Stimulated activated CD8-positive, alpha-beta memory T cell treated with anti-CD3 and anti-CD28 coated beads, Interleukin-4, amount 100 ng/mL, for 24 hours (primary cell): ENCODE measurements at places on chromosomes 4 and X.

DNA sequence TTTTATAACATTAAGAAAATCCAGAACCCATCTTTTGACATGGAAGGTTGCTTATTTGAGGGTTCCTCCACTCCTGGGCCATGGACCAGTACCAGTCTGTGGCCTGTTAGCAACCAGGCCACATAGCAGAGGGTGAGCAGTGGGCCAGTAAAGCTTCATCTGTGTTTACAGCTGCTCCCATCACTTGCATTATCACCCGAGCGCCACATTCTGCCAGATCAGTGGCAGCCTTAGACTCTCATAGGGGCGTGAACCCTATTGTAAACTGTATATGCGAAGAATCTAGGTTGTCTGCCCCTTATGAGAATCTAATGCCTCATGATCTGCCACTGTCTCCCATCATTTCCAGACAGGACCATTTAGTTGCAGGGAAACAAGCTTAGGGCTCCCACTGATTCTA is 58.6 kb downstream of the NDST4 start:
- no peak for DNase-seq

DNA sequence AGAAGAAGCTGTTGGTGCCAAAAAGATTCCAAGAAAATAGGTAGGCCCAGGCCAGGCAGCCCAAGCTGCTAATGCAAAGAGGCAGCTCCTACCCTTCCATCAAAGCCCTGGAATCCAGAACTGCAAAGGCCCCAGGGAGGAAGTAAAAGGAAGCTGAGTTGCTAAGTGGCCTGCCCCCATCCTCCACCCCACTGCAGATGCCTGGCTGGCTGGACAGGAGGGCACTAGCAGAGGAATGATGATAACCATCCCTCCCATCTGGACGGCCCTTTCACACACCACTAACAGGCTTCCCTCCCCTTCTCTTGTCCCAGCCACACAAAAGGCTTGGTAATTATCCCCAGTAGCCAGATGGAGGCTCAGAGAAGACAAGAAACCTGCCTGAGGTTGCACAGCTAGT is 32.4 kb upstream of the PJA1 start:
- no peak for DNase-seq

DNA sequence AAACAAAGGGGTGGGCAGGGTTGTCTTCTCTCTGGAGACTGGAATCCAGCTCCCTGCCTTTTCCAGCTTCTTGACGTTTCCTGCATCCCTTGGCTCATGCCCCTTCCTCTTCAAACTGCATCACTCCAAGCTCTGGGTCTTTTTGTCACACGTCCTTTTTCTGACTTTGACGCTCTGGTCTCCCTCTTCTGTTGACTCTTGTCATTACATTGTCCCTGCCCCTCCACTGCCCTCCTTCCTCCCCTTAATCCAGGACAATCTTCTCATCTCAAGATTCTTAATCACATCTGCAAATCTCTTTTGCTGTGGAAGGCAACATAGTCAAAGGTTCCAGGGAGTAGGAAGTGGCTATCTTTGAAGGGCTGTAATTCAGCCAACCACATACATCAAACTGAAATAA is 178.3 kb downstream of the TMA16 start:
- DNase-seq: no peak

DNA sequence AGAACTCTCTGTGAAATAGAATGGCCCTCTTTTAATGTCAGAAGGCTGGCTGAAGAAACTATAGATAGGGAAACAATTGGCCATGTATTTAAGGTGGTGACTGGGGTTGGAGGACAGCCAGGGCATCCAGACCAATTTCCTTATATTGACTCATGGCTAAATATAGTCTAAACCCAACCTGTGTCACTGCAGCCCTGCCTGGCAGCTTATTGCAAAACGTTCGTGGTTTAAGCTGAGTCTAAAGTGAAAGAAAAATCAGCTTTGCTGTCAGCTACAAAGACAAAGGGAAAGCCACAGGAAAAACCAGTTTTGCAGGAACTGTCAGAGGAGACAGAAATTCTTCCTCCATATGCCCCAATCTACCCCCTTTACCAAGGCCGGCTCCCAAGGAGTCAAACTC is 902.8 kb upstream of the NDST4 start:
- DNase-seq: no peak

DNA sequence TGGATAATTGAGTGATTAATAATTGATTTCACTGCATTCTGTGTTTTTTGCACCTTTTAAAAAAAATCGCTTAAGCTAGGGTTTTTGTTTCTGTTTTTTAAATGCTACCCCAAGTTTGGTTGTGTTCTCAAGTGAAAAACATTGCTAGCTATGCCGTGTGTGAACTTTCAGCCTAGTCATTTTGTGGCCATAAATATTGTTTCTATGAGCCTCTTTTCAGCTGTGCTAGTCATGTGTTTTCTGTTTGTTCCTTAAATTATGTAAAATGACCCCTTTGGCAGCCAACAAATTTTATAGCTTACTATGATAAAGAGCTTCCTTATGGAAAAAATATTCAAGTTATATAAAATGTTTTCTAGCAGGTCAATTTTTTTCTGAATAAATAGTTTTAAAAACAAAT is 59.1 kb downstream of the GALNT7 start:
- no peak for DNase-seq
